ENCODE measurements at places on chromosomes 16 and 17.

GRCh38 chr16:89089120-89089519 is 4.5 kb upstream of the ACSF3 start:
- DNase-seq: no peak

DNA sequence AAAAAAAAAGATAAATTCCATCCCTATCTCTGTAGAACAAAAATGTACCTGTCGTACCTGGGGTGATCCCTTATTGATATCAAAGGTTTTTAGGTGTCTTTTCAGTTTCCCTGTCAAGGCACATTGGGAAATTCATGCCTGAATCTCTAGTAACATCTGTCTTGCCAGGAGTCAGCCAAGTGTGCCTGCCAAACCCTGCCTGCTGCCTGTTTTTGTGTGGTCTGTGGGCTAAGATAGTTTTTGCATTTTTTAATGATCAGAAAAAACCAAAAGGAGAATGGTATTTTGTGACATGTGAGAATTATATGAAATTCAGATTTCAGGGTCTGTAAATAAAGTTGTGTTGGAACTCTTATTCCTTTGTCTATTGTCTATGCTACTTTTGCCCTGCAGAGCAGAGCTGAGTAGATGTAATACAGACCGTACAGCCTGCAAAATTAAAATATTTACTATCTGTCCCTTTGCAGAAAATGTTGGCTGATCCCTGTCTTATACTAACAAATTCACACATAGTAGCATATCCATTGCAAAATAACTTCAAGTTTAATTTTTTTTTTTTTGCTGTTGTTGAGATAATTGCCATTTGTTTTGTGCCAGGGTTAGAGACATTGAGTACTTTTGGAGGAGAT is 13.0 kb upstream of the CHP2 start:
- DNase-seq: no peak

DNA sequence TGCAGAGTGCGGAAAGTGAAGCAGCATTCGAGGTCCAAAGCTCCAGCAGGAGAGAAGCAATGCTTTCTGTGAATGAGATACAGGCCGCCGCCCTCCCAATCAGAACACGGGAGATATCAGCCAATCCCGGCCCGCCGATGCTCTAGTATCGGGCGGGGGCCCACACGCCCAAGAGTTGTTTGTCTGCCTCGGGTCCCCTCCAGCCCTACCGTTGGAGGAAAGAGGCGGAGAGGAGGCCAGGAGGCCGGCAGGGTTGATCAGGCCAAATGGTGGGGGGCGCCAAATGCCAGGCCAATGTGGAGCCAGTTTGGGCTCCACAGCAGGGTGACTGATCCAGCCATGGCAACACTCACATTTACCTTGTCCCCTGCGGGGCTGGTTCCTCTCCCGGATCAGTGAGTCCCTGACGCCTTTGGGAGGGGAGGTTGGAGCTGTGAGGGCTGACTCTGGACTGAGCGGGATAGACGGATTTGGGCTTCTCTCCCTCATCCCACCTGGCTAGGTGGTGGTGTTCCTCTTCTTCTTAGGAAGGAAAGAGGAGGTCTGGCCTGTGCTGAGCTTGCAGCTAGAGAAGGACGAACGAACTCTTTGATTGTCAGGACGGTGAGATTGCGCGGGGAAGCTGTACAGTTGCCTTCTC is 10.4 kb upstream of the CUEDC1 start:
- no peak for DNase-seq

- no peak for DNase-seq
Measured at GRCh38 chr17:42772945-42773289, 332 bp upstream of the VPS25 start.

- DNase-seq: no peak
Measured at GRCh38 chr17:80781807-80782277, 209.8 kb upstream of the CHMP6 start.

- DNase-seq: no peak
Measured at GRCh38 chr17:78239489-78239931, 8.1 kb downstream of the TMEM235 start.

DNA sequence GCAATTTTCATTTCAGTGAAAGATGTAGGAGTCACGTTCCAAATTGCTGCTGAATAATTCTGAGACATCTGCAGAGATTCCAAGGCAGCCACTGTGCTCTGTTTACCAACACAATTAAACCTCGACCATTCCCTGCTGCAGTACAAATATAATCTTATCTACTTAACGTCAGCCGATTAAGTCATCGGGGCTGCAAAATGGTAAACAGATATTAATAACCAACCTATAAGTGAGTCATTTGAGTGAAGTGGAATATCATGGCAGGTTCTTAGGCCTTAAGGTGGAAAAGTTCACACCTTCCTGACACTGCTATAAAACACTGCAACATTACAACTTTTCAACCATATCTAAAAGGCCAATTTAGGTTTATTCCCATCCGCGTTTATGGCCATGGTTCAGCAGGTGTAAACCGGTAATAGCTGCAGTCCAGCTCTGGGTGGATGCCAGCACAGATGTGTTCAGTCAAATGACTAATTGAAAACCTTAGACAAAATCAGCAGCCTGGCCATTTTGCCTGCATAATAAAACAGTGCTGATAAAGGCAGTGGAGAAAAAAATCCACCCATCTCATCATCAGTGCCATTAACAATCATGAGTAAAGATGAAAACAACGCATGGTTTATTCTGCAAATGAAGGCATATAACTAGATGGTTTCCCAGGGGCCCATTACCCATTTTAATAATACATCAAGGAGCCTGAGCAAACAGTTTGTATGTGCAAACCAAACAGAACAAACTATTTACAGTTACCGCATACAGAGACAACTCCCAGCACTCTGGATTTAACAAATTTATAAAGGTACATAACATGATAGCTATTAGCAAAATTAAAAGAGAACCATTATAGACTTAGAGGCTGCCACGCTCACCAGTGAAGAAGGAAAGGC is 202.9 kb upstream of the IRX3 start:
- DNase-seq: no peak

GRCh38 chr17:78831688-78832540 is 8.7 kb downstream of the USP36 start:
- DNase-seq: no peak

GRCh38 chr17:81101614-81102306 is 63.5 kb upstream of the PVALEF start:
- DNase-seq: peak; percentile 13

DNA sequence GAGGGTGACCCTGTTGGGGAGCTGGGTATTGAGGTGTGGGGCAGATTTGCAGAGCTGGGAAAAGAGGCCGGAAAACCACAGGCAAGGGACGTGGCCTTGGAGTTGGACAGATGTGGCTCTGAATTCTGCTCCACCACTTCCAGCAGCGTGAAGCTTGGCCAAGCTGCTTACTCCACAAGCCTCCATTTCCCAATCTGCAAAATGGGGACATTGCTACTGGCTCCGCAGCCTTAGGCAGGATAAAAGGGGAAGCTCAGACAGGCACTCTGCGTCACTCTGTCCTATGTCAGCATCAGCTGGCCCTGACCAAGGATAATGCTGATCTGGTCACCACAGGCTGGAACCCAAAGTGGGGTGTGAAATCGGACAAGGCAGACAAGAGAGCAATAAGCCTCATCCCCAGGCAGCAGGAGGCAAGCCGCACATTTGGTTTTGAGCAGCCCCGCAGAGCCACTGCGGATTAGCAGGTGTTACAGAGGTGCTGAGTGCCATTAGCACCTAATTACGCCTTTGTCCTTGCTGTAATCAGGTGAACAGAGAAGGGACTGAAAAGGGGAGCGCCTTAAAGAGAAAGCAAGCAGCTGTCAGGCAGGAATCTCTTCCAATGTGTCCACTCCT is 54.8 kb downstream of the SDK2 start:
- no peak for DNase-seq

DNA sequence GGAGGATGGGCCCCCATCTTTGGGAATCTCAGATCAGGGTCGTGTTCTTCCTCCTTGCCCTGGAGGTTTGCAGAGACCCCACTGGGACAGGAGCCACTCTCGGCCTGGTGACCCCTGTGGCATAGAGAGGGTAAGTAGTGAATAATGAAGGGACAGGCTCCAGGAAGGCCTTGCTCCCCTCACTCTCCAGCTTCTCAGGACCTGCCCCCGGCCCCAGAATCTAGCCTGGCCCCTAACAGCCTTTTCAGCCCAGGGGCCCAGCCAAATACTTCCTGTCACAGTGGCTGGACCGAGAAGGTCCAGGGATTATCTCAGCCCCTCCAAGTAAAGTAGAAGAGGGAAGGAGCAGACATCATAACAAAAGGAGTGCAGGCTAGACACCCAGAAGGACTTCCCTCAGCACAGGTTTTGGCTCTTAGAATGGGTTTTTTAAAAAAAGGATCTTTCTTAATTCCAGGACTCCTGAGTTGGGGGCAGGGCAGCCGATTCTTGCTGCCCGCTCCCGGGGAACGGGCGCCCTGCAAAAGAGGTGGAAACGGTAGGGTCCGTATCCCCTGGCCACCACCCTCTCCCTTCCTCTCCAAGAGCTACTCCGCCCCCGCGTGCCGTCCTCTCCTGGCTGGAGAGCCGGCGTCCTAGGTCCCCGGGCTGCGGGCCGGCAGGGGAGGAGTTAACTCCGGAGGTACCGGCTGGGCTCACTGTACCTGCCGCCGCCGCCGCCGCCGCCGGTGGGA is 559 bp upstream of the NXPH3 start:
- DNase-seq: no peak

DNA sequence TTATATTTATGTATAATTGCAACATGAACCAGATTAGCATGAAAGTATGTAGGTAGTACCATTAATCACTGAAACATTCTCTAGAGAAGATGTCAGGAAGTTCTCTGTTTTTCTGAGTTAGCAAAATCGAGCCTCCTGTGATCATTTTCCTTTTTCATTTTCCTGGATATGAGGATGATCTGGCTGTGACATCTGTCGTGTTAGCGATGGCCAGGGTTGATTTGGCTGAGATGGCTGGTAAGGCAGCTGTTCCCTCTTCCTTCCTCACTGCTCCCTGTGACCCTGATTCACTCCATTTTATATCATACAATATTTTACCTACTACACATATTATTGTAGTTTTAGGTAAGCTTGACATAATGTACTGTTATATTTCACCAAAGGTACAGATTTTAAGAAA is 10.3 kb downstream of the CNTNAP4 start:
- no peak for DNase-seq

GRCh38 chr17:11292491-11292890 is 51.5 kb downstream of the SHISA6 start:
- DNase-seq: no peak

DNA sequence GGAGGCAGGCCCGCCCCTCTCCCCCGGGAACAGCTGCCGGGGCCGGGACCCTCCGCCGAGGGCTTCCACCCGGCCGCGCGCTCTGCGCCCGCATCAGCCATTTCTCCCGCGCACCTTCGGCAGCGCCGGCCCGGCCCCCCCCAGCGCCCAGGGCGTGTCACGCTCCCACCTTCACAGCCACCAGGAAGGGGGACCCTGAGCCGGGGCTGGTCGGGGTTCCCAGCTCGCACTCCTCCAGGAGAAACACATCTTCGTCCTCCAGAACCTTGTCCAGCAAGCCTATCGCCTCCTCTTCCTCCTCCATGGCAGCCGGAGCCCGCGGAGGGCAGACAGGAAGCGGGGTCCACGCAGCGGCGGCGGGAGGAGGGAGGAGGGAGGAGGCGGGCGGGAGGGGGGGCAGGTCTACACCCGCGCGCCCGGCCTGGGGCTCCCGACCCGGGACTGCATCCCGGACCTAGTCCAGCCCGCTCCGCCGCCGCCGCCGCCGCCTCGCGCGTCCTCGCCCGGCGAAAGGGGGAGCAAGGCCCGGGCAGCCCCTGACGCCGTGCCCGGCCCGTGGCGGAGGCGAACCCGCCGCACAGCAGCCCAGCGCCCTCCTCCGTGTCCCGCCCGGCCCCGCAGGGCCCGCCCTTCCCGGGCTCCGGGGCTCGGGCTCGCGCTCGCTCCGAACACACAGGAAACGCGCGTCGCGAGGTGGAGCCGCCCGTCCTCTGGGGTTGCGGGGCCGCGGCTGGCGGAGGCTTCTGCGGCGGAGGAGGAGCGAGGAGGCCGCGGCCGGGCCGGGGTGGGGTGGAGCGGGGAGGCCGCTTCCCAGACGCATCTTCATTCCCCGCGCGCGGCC is 70.8 kb downstream of the ABR start:
- no peak for DNase-seq

GRCh38 chr16:85402910-85403692 is 210.0 kb upstream of the GSE1 start:
- no peak for DNase-seq

- DNase-seq: no peak
Measured at GRCh38 chr16:3171855-3172593, 16.0 kb upstream of the OR1F1 start.

- DNase-seq: no peak
Measured at GRCh38 chr17:49035470-49036269, 38.5 kb downstream of the IGF2BP1 start.

- no peak for DNase-seq
Measured at GRCh38 chr16:19329932-19330331, 44.4 kb downstream of the CLEC19A start.

DNA sequence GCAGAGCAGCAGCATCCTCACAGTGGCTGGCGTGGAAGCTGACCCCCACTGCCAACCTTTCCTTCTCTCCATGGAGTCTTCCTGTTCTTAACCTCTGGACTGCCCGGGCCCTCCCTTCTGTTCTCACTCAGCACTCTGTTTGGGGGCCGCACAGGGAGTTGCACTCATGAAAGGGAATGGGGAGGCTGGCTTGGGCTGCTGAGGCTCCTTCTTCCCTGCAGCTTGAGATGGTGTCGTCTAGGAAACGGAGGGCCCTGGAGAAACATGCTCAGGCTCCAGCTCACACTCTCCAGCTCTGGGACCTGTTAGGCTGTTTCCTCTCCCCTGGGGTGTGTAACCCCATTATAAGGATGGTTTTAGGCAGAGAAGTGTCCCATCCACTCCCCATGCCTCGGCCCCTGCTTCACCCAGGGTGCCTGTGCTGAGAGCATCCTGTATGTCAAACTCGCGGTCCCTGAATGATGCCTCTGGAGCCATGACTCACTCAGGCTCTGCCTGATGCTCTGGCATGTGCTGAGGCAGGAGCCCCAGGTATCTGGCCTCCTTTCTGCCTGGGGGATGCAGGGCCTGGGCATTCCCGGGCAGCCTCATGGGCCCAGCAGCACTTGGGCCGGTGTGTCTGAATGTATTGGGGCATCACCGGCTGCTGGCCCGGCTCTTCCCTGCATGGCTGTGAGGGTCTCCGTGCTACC is 18.9 kb downstream of the TMEM94 start:
- DNase-seq: no peak

DNA sequence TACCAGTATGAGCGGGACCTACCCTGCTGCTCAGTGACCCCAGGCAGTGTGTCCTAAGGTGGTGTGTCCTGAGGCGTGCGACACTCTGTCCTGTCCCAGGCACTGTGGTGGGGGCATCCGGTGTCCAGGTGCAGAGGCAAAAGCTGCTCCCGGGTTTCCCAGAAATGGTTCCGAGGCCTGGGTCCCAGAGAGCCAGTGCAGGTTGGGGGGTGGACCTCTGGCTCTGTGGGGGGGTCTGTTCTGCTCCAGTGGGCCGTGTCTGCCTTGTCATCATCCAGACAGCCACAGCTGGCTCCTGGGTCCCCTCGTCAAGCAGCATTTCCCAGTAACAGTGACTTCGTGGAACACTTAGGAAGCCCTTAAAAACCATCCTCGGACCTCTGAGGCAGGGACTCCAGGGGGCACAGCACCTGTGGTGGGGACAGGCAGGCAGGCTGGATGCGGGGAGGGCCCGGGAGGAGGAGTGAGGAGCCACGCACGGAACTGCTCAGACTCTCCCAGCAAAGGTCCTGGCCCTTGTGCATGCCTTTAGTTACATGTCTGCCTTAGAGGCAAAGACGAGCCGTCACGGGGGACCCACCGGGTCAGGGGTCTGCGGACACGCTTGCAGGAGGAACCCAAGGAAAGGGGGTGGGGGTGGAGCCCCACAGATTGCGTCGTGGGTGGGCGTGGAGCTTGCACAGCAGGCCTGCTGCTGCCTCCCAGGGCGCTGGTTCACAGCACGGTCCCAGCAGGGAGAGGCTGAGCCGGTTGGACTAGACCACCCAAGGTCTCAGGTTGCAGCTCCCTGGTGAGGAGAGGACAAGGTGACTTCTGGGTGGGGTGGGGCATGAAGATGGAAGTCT is 5.6 kb downstream of the SLC16A3 start:
- DNase-seq: no peak

Data from NCI-H510A (cell line).